KBM-7 (cell line): ENCODE measurements at places on chromosomes 6 and 20.
A peak's percentile ranks its signal among the peaks of the same experiment; 100 is the strongest.

GRCh38 chr6:7707787-7708186, 18.1 kb upstream of the BMP6 start:
- DNase-seq, result no peak

- no peak for DNase-seq
Measured at GRCh38 chr6:131861381-131861780, 53.6 kb downstream of the ENPP1 start.

DNA sequence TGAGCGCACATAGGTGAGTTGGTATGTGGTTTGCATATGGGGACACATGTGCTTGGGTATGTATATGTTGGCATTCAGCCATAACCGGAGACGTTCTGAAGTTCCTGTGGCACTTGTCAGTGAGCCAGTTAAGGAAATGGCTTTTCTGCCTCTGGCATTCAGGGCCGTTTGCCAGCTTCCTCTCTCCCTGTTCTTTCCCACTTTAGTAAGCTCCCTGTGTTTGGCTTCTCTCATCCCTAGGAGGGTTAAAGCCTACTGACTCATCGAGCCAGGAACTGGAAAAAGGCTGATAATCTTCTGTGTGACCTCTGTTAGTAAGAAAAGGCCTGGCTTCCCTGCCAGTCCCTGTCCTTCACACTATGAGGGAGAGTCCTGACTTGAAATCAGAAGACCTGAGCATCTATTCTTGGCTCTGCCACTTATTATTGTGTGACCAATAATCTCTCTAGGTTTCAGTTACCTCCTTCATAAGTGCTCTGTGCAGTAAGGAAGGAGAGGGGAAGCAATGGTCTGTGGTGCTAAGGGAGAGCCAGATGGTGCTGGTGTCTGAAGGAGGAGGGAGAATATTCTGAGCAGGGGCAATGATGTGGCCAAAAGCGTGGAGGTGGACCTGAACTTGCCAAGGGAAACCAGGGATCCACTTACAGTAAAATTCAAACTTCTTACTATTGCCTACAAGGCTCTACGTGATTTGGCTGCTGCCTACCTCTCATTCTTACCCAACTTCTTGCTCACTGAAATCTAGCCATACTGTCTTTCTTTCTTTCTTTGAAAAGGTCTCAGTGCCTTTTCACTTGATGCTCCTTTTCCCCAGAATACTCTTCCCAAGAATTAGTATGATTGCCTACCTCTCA, 31.4 kb downstream of the ACSS2 start:
- peak; percentile 56 for DNase-seq

- no peak for DNase-seq
Measured at GRCh38 chr6:110358553-110359160, 508 bp upstream of the METTL24 start.

DNA sequence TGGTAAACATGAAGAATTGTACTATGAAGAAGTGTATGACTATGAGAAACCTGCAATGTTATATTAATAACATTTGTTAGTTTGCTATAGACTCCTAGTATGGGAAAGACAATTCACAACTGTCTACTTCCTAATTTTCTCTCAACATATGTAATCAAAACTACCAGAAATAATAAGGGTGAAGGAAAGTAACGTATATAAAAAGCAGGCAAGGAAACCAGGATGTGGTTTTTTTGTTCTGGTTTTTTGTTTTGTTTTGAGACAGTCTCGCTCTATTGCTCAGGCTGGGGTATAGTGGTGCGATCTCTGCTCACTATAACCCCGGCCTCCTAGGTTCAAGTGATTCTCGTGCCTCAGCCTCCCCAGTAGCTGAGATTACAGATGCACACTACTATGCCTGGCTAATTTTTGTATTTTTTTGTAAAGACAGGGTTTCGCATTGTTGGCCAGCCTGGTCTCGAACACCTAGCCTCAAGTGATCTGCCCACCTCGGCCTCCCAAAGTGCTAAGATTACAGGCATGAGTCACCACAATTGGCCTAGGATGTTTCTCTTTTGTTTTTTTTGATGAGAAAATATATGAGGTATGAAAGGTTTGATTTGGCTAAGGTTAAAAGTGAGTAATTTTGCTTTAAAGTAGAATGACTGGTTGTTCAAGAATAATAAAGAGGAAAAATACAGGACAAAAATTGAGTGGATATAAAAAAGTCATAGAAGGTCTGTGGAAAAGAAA, 83.1 kb downstream of the PTCHD4 start:
- no peak for DNase-seq

GRCh38 chr6:97322811-97323210, 39.8 kb upstream of the MMS22L start:
- DNase-seq, result no peak

- no peak for DNase-seq
Measured at GRCh38 chr20:43725666-43726065, 1.1 kb downstream of the GTSF1L start.

- no peak for DNase-seq
Measured at GRCh38 chr6:107646176-107646575, 156.3 kb downstream of the SOBP start.

DNA sequence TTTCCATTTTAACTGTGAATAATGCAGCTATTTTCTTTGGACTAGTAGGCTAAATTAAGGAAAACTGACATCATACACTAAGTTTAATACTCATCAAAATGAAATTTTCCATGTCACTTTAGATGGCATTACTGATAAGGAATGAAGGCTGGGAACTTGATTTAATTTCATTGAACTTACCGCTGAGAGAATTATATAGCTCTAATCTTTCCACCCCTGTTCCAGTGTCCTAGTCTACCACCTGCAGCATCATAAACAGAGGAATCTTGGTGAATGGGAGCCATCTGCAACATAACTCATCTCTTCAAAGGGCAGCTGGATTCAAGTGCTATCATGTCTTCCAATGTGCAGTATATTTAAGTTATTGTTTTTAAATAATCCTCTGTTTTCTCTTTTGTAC, 1395.2 kb downstream of the EPHA7 start:
- DNase-seq, result no peak

GRCh38 chr6:170186941-170187668, 103.8 kb downstream of the DLL1 start:
- DNase-seq, result no peak

DNA sequence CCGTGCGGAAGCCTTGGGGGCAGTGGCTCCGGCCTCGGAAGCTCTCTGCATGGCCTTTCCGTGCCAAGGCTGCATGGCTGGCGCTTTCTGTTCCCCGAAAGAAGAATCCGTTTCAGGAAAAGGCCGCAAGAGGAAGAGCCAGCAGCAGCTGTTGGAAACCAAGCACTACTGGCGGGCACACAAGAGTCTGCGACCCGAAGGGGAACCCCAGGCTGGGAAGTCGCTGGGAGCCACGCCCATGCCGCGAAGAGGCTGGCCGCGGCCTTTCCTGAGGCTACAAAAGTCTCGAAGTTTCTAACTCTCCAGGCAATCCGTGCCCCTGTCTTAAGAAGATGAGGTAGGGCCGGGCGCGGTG, at the start of gene CGAS:
Gene CGAS, minus strand, starts transcription at position 191 of the 355 bp plus-strand sequence. Its CDS starts 116 bp downstream, at position 75.
- DNase-seq, result peak; percentile 93

DNA sequence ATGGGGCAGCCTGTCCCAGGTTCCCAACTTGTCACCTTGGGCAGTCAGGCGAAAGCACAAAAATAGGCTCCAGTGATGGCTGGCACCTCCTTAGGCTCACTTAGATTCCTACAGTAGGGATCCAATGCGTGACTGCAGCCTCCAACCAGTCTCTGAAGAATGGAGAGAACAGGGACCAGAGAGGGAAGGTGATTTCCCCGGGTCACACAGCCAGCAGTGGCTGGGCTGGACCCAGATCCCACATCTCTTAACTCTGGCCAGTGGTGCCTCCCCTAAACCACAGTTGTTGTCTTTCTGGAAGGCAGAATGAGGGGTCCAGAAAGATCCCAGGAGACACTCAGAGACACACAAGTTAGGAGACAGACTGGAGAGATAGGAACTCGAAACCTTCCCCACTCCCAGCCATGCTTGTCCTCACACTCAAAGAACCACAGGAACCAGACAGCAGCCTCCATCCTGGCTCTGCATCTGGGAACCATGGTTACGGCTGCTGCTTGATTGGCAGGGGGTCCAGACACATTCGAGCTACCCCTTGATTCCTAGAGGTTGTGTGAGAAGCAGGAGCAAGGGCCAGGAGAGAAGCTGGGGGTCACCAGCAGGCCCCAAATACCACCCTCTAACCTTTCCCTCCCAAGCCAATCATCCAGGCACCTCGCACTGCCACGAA, 33.1 kb upstream of the SIRPA start:
- no peak for DNase-seq

- DNase-seq, result no peak
Measured at GRCh38 chr6:159056432-159056831, 11.6 kb upstream of the TAGAP start.

DNA sequence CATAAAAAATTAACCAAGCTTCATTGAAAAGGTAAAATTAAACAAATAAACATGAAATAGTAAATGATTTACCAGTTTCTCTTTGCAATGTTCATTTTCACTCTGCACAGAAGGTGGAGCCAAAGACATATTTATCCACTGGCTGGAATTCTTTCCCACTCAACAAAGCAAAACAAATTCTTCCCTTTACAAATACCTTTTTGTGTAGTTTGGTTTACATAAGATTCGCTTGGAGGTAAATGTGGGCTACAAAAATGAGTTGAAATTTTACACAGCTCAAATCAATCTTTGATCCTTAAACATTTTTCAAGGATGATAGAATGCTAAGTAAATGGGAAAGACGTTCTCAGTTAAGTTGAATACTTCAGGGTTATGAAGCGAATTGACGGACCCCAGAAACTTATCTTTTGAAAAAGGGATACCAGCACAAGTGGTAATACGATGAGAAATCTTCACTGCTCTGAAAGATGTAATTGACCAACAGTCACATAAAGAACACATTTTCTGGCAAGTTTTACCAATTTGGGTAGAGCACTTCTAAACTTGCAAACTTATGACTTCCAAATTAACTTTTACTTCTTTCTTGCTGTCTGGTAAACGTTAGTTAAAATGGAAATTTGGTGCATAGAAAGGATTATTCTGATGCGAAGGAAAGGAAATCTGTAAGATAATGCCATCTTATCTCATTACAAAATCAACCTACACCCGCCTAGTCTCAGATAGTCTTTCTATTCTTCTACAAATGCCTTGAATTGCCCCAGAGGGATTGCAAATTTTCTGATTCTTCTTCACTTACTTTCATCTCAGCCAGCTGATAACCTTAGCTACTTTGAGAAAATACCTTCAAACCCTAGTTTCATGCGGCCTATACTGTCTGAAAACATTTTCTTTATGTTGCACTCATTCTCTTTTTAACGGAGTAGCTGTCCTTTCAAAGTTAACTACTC, 4.7 kb upstream of the GJA1 start:
- peak; percentile 23 for DNase-seq

DNA sequence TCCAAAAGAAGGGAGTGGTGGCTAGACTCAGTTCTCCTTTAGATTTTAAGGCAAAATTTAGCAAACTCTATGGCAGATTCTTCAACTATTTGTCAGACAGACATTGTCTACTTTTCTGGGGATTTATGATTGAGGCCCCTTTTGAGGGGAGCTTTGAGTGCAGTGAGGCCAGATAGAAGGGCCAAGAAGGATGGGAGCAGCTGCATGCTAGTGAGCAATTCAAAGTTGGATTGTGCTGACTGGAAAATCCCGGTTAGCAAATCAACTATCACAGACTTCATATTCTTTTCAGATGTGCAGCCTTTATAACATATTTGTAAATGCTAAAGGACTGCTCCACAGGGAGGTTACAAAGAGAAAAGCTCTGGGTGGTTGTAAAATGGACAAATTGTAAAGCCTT, 35.0 kb upstream of the ESR1 start:
- no peak for DNase-seq

GRCh38 chr6:119501798-119502483, 152.4 kb upstream of the MAN1A1 start:
- DNase-seq, result no peak

- no peak for DNase-seq
Measured at GRCh38 chr6:4398791-4399190, 263.4 kb upstream of the ECI2 start.

DNA sequence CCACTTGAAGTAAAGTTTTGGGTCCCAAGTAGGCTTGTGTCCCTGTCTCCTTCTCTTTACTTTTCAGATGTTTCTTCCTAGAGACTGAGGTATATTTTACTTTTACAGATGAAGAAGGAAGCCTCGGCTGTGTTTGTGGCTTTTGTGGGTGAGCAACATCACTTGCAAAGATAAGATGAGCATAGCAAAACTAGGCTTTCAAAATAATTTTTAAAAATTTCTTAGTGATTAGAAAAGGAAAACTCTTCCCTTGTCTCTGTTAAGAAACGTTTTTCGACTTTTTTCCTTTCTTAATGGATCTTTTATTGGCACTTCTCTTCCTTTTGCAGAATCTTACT, 7.6 kb downstream of the PTPN1 start:
- peak; percentile 38 for DNase-seq

- no peak for DNase-seq
Measured at GRCh38 chr20:4100679-4101078, 85.3 kb upstream of the RNF24 start.

DNA sequence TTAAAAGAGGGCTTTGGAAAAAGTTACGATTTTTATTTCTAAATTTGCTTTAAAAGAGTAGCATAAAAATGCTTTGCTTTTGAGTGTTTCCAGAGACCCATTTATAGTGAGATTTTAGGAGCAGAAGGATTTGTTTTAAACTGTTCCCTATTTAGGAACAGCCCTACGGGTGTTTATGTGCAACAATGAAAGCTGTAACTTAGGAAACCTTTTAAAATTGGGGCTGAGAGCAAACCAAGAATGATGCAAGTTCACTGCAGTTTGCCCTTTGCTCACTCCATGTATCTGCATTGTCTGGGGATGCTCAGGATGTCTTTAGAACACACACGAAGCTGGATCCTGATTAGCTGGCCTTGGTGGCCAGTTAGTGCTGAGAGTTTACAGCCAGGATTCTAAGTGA, 40.9 kb downstream of the GHRH start:
- DNase-seq, result no peak

DNA sequence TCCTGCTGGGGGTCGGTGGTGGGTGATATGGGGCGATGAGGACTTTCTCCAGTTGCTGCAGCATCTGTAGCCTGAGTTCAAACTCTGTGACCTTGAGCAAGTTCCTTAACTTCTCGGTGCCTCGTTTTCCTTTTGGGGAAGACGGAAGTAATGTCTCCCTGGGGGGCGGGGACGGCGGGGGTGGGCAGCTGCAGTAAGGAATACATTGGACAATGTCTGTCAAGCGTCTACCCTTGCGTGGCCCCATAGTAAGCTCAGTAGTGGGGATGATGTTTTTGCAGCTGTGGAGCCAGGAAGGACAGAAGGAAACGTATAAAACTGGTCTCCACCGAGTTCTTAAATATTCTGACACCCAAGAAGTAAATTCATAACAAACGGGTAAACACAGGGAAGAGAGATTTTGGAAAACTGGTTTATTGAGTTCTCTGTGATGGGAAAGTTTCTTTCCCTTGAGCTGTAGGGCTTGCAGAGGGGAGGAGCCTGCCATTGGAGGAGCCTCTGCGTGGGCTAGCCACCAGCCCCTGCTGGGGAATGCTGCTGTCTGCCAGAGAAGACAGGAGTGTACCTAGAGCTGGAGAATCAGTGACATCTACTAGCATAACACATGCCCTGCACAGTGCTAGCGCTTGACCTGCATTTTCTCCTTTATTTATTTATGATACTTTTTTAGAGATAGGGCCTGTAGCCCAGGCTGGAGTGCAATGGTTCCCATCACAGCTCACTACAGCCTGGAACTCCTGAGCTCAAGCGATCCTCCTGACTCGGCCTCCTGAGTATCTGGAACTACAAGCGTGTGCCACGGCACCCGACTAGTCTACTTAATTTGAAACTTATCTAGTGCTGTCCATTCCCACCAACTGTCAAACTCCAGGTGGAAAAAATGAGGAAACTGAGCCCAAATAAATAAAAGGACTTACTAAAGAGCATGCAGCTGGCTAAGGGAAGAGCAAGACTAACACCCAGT, 1.2 kb upstream of the ACSS1 start:
- peak; percentile 41 for DNase-seq
